ENCODE measurements at places on chromosomes 5 and 9. TPM values are rescaled to one million over a fixed set of nuclear protein-coding genes. Genes with fewer than 3 reads are reported as not detected.

SPEF2 gene
- total RNA-seq, result 7.5 TPM

C9 gene
- total RNA-seq, result not detected

DNA sequence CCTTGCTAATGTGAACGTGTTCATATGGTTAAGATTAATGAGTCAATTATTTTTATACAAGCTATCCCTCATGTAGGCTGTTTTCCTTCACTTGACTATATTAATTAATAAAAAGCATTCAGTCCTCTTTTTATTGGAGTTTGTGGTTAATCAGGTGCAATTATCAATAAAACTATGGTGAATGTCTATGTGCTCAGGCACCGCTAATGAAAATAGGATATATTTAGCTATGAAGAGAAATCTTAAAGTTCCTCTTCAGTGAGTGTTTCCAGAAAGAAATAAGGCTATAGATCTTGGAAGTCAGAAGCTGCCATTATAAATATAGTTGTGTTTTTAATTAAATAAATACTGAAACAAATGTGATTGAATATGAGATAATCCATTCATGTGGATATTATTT is 422.1 kb downstream of the DMAC1 start:
- no peak for DNase-seq
- no peak overlapping the region for H3K27ac ChIP-seq
- H3K4me1 ChIP-seq, result no peaks in the 10 kb centered on the region
- no peaks in the 10 kb centered on the region for H3K27me3 ChIP-seq
- H3K36me3 ChIP-seq, result no peaks in the 10 kb centered on the region

- no peak overlapping the region for H3K4me3 ChIP-seq
- no peaks in the 10 kb centered on the region for H3K27me3 ChIP-seq
- no peaks in the 10 kb centered on the region for H3K4me1 ChIP-seq
- H3K27ac ChIP-seq, result no peak overlapping the region
- H3K36me3 ChIP-seq, result peaks cover 28% of the 10 kb centered on the region
Observed at GRCh38 chr5:159163027-159163700, 46.2 kb downstream of the RNF145 start.

DNA sequence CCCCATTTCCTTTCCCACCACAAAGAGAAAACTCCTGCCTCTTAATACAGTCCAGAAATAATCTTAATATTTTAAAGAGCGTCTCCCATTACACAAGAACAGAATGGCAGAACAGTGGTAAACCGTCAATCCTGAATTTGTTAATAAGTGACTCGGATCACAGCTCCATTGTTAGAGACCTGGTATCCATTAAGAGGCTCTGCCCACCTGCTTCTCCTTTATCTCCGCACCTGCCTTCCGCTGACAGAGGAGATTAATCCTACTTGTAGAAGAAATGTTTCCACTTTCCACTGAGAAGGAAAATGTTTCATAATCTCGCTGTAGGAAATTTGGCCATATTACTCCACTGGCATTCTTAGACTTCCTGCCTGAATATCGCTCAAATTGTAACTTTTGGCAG is 1493.2 kb downstream of the MAT2B start:
- no peak overlapping the region for H3K27ac ChIP-seq
- H3K27me3 ChIP-seq, result no peaks in the 10 kb centered on the region
- H3K4me1 ChIP-seq, result no peaks in the 10 kb centered on the region
- H3K4me3 ChIP-seq, result no peak overlapping the region

- peak overlapping the region; percentile 65 for H3K4me3 ChIP-seq
- no peak overlapping the region for H3K27ac ChIP-seq
- DNase-seq, result no peak
- H3K36me3 ChIP-seq, result no peaks in the 10 kb centered on the region
- H3K4me1 ChIP-seq, result peaks cover 11% of the 10 kb centered on the region
- no peaks in the 10 kb centered on the region for H3K27me3 ChIP-seq
Observed at GRCh38 chr5:54309276-54309675, 1.1 kb downstream of the ARL15 start.

- no peak overlapping the region for H3K27ac ChIP-seq
- no peaks in the 10 kb centered on the region for H3K36me3 ChIP-seq
- peak; percentile 61 for DNase-seq
- no peak overlapping the region for H3K4me3 ChIP-seq
- H3K27me3 ChIP-seq, result no peaks in the 10 kb centered on the region
Observed at GRCh38 chr5:392431-392988, 50.5 kb upstream of the EXOC3 start.

DNA sequence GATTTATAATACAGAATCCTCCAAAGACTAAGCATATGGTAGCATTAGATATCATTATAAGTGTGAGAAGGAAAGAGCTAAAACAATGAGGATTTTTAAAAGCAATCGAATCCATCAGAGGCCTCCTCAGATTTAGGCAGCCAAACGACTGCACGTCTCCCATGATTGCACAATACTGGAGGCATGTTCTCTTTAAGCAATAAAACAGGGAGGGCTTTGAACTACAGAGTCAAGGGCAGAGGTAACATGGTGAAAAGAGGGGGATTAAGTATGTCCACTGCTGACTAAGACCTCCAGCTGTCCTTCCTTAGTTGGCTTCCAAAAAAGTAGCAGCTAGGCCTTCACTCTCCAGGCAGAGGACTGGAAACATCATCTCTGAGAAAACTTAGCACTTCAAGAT is 298.7 kb upstream of the RGMB start:
- DNase-seq, result no peak
- H3K27ac ChIP-seq, result no peak overlapping the region
- peaks cover 7% of the 10 kb centered on the region for H3K4me1 ChIP-seq
- H3K4me3 ChIP-seq, result no peak overlapping the region
- no peaks in the 10 kb centered on the region for H3K36me3 ChIP-seq

- H3K4me3 ChIP-seq, result no peak overlapping the region
- H3K27me3 ChIP-seq, result no peaks in the 10 kb centered on the region
Observed at GRCh38 chr5:94031631-94032030, 290.2 kb upstream of the POU5F2 start.

- no peak overlapping the region for H3K4me3 ChIP-seq
- no peak overlapping the region for H3K27ac ChIP-seq
- no peaks in the 10 kb centered on the region for H3K27me3 ChIP-seq
- no peaks in the 10 kb centered on the region for H3K36me3 ChIP-seq
Observed at GRCh38 chr9:76257311-76257710, 136.9 kb downstream of the RFK start.
